ENCODE measurements at places on chromosomes 12 and 14.

GRCh38 chr14:99466758-99467157, 13.9 kb downstream of the SETD3 start:
- DNase-seq = no peak

- no peak for DNase-seq
Observed at GRCh38 chr12:114406984-114407841, 1.3 kb upstream of the TBX5 start.

GRCh38 chr12:116709768-116710167, 28.1 kb downstream of the SPRING1 start:
- no peak for DNase-seq

GRCh38 chr12:89323568-89324218, 28.6 kb downstream of the DUSP6 start:
- DNase-seq = no peak

DNA sequence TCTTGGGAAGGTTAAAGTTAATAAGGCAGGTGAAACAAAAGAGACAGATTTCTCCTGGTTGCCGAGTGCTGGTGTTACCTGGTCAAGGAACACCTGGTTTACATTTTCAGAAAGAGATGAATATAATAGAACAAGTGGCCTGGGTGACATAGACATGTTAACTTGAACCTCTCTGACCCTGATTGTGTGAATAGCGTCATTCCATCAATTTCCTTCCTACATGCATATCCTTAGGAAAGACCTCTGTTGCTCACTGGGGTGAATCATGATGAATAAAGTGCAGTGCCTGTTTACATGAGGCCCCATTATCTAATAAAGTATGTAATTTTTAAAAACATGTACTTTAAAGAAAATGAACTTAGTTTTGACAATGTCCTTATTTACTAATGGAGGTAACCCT, 1822.9 kb upstream of the FLRT2 start:
- no peak for DNase-seq

GRCh38 chr14:90451961-90452360, 55.1 kb downstream of the CALM1 start:
- DNase-seq = no peak

Data from activated naive CD4-positive, alpha-beta T cell (primary cell).